ENCODE measurements at places on chromosomes 13 and 19.

DNA sequence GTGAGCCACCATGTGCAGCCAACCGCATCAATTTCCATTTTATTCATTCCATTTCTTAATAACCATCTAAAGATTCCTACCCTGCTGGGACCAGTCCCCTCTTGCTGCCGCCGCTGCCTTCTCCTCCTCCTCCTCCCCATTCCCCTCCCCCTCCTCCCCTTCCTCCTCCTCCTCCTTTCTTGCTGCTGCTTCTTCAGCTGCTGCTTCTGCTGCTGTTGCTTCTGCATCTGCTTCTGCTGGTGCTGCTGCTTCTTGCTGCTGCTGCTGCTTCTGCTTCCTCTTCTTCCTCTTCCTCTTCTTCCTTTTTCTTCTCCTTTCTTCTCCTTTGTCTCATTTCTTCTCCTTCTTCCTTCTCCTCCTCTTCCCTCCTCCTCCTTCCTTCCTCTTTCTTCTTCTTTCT, 20.0 kb upstream of the SPRYD7 start:
- DNase-seq, result no peak

GRCh38 chr13:78658630-78659449, at the start of gene OBI1:
Gene OBI1, minus strand, starts transcription at chr13:78659155. Its CDS starts 35 bp downstream, at chr13:78659120.
- DNase-seq, result peak; percentile 73

GRCh38 chr13:104577071-104577815, 1511.0 kb upstream of the SLC10A2 start:
- DNase-seq, result no peak

DNA sequence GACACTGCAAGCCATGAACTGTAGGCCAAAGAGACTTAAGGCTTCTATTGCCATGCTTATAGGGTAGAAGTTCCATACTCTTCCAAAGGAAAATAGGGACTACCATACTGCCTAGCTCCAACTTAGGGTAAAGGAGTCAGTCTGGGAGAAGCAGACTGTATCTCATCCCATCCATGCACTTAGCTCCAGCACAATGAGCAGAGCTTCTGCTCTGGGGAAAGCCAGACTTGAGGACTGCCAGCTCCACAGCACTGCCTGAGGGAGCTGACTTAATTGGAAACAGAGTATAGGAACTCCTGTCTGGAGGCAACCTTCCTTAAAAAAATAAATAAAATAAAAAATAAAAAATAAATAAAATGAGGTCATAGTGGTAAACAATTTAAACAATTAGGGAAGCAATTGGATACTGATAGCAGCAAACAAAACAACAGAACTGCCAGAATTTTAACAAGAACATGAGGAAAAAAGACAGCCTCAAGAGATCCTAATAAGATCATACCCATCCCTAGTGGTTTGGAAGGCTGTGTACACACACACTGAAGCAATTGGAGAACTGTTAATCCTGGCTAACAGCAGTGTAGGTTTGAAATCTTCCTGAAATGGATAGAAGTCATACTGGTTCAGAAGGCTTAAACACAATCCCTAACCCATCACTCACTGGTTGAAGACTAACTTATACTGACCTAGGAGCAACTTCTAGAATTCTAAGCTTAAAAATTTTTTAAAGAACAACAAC, 550.1 kb downstream of the TBC1D4 start:
- no peak for DNase-seq

DNA sequence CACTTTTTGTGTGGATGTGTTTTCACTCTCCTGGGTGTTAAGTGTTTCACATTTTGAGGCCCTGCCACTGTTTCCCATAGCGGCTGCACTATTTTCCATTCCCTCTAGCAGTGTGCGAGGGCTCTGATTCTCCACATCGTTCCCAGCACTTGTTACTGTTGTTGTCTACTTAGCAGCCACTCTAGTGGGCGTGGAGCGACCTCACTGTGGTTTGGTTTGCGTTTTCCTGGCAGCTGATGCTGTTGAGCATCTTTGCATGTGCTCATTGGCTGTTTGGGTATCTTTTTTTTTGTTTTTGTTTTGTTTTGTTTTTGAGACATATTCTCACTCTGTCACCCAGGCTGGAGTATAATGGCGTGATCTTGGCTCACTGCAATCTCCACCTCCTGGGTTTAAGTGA, 14.4 kb downstream of the NAXD start:
- no peak for DNase-seq
